Bronchial epithelial cell (primary cell): ENCODE measurements at places on chromosomes 3 and 15. TPM values are rescaled to one million over a fixed set of nuclear protein-coding genes. Genes with fewer than 3 reads are reported as not detected.

SLC33A1 gene
- total RNA-seq, result 39.7 and 67.7 TPM in 2 replicates

DPPA2 gene
- total RNA-seq, result not detected in 2 replicates

RTP1 gene
- total RNA-seq, result not detected in 2 replicates

ADAMTS7 gene
- total RNA-seq, result 0.51 and 0.53 TPM in 2 replicates

CRYGS gene
- total RNA-seq, result 0.79 and 1.7 TPM in 2 replicates

IMPG2 gene
- under 0.01 and 0.13 TPM in 2 replicates for total RNA-seq

PPM1L gene
- total RNA-seq, result 3.2 and 7.3 TPM in 2 replicates

STAC gene
- 0.51 and 1.1 TPM in 2 replicates for total RNA-seq
